NCI-H510A treated with DMSO at 0.1 percent for 48 hours (cell line): ENCODE measurements at places on chromosomes 12 and 14.

DNA sequence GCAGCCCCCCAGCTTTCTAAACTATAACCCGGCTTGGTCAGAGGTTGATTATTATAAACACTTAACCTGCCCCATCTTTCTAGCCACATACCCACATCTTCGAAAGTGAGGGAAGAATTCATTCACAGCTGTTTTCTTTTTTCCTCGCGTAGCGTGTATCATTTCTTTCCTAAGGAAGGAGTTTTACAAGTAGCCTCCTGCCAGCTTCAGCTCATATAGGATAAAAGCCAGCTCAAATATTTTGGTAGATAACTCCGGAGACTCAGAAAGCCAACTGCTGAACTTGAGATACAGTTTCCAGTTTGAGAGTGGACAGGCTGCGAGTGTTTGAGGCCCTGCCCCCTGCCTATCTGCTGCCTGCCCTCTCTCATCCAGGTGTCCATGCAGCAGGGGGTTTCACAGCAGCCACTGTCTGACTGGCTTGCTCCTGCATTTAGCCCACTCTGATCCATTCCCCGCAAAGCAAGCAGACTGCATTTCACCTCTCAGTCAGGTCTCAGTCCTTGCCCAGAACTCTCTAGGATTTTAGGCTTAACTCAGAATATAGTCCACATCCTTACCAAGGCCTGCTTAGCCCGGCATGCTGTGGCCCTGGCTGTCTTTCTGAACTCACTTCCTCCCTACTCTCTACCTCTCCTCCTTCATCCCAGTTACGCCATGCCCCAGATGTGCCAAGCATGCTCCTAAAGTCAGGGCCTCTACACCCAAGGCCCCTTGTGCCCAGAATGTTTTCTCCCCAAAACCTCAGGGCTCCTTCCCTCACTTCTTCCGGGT lies 46.9 kb downstream of the EVL start:
- DNase-seq: no peak

DNA sequence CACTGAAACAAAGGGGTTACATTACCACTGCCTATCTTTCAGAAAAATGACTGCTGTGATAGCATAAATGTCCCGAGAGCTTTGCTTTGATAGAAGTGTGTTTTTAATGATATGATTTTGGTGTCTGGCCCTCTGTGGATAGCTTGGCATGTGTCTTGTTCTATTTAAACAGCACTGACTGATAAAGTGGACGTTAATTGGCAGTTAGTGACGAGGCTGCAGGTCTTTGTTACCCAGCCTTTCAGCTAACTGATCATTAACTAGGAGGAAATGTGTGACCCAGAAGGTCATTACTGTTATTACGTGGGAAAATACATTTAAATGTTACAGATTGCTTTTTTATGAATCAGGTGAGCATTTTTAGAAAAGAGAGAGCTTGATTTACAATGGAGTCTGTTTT lies 428.3 kb downstream of the DIO2 start:
- no peak for DNase-seq

DNA sequence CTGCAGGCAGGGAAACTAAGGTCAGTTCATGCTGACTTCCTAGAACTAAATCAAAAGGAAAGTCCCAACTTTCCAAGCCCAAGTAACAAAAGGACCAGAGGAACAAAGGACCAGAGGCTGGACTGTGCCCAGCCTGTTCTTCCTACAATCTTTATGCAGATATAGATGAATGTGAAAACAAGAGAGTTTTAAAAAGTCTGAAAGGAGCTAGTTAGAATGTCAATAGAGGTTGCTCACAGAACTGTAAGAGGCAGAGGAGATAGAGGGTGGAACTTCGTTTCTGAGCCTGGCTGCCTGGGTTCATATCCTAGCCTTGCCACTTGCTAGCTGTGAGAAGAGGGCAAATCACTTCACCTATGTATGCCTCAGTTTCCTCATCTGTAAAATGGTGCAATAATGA lies 30.0 kb upstream of the CCDC63 start:
- no peak for DNase-seq

DNA sequence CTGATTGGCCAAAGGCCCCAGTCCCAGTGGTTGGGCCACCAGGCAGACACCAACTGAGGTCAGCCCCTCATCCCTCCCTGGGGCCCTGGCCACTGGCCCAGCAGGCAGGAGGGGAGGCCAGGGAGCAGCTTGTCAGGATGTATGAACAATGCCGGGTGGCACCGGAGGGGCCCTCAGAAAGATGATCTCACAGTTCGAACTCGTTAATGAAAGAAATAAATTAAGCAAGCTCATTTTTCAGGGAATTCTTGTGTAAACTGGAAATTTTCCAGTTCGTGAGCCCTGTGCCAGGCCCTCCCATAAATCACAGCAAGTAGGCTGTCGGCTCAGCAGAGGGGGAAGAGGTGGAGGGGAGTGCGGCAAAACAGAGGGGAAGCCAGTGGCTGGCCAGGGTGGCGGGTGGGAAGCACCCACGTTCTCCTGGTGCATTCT lies 177.0 kb upstream of the VASH1 start:
- DNase-seq: no peak

DNA sequence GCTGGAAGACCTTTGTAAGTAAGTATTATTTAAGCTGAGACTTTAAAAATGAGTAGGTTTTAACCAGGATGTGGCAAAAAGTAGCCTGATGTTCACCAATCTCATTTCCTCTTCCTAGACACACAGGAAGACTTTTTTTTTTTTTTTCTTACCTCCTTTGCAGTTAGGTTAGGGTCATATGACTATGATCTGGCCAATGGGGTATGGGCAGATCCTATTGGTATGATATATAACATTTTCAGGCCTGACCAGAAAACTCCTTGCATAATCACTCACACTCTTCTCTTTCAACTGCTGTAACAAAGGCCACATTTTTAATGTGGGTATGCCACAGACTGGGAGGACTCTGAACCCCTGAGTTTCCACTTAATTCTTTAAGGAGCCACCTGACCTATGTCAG lies 2.7 kb upstream of the RPS6KA5 start:
- no peak for DNase-seq

DNA sequence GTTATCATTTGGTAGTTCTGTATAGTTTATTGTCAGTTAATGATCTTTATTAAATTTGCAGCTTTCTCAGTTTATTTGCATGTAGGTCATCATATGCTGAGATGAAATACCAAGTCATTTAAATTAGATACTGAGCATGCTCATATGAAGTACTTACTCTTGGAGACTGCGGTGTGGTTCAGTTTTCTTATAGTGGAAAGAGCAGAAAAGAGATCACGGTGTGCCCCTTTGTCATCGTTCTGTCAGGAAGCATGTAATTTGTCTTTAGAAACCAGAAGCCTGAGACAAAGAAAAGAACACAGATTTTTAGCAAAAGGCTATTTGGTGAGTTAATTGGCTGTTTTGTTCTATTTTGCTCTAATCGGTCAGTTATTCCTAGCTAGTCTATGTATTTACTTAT lies 75.6 kb downstream of the PLEKHA5 start:
- no peak for DNase-seq

- peak; percentile 67 for DNase-seq
Observed at GRCh38 chr12:67720351-67720856, 71.9 kb downstream of the DYRK2 start.

DNA sequence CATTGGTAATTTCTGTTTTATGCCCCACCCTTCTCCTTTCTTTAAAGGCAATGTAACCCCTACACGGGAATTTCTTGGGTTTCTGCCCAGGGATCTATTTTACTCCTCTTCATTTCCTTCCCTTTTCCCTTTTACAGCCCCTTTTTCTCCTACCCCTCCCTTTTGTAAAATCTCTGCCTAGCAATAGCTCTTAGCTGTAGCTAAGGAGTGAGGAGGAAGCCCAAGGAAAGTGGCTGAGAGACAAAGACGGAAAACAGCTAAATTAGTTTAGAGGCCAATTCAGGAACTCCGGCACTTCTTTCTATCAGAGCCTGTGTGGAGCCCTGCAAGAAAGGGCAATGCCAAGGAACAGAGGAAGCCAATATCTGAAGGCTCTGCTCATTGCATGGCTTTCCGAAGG lies 40.3 kb downstream of the SOCS2 start:
- no peak for DNase-seq

- DNase-seq: no peak
Observed at GRCh38 chr12:57584690-57585089, 6.3 kb upstream of the PIP4K2C start.

DNA sequence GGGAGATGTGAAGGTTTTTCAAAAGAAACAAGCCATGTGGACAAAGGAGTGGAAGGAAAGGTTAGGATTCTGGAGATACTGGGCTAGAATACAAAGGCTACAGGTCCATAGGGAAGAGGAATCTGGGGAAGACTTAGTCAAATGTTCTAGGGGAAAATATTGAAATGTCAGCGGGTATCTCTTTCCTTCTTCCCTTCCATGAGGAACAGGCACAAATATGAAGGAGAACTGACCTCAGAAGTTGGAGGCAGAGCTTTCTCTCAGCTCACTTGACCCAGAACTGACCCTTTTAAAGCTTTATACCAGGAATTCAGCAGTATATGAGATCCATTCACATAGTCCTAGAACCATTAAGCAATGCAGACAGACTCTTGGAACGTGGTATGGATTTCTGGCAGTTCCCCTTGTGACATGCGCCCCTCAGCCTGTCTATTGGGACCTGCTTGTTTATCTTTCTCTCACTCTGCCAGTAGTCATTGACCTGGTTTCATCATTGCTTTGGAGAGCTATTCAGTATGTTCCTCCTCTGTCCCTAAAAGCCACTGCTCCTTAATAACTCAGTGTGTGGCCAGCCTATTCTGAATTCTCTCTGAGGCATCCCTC lies 43.0 kb upstream of the GSG1 start:
- no peak for DNase-seq

- no peak for DNase-seq
Observed at GRCh38 chr12:94290353-94290752, 142.0 kb downstream of the PLXNC1 start.

DNA sequence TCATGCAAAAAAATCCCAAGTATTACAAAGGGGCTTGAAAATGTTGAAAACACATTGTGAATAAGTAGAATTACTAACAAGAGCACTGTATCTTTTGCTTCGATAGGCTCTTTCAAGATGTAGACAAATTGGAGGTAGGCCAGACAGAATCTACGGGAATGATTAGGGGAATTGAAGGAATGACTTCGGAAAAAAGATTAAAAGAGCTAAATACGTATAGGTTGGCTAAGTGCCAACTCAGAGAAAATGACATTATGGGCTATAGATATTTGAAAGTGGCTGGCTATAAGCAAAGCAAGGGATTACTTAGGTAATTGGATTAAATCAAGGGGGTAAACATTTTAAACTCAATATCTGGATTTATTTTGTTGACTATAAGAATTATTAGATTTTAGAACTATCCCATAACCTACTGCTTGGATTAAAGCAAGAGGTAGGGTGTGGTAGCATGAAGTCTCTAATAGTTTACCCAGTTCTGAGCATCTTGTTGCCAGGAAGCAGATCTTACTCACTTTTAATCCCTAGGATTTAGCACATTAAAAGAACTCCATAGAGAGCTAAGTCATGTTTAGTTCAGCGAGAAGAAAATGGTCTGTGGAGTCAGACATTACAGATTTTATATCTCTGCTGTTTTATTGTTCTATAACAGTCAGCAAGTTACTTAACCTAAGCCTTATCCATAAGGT lies 489.8 kb downstream of the DIO2 start:
- no peak for DNase-seq

DNA sequence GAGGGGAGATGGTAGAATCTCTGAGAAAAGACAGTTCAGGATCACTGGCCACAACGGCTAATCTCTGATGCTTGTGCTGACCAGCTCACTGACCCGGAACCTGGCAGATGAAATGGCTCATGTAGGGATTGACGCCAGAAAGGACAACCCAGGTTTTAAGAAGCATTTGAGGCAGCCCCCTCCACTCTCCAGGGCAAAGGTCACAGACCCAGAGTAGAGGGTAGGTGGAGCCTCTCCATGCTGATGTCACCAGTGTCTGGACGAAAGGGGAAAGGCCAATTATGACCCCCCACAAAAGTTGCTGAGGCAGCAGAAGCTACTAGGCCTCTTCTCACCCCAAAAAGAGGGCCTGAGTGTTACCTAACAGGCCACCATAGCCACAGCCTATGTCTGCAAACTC lies 1.2 kb downstream of the METTL1 start:
- DNase-seq: no peak

DNA sequence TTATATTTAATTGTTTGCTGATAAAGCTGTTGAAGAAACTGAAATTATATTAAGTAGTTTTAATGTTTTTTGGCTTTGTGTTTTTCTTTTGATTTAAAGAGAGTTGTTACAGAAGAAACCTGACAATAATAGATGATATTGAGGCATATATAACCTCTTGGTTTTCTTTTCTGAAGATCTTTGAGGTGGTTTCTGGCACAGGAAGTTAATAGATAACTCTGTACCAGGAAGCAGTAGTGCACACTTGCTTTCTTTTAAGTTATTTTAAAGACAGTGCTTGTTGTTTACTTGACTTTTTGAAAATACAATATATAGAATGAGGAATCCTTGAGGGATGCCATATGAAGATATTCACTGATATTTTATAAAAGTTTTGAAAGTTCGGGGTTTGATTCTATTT lies 209.0 kb upstream of the FBXO33 start:
- no peak for DNase-seq

- no peak for DNase-seq
Observed at GRCh38 chr12:20415028-20415427, 46.7 kb downstream of the PDE3A start.

DNA sequence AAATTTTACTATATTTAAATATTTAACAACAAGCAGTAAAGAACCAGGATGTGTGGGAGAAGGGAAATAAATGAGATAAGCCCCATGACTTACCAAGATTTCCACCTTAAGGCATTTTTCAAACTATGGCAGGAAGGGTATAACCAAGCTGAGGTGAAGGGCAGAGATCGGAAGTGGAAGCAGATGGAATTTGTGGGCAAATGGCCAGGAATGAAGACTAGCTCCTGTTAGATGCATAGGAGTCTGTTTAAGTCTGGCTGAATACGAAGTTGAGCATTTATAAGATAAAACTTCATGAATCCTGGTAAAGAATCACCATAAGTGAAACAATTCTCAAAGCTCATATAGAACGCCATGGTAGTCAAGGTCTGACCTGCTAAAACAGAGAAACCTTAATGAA lies 163.5 kb downstream of the DIO2 start:
- no peak for DNase-seq

GRCh38 chr12:34407813-34408212 lies 385.5 kb downstream of the ALG10 start:
- no peak for DNase-seq

- DNase-seq: no peak
Observed at GRCh38 chr12:78183824-78184223, 353.1 kb downstream of the NAV3 start.
